ENCODE measurements at places on chromosomes 3 and 15.

DNA sequence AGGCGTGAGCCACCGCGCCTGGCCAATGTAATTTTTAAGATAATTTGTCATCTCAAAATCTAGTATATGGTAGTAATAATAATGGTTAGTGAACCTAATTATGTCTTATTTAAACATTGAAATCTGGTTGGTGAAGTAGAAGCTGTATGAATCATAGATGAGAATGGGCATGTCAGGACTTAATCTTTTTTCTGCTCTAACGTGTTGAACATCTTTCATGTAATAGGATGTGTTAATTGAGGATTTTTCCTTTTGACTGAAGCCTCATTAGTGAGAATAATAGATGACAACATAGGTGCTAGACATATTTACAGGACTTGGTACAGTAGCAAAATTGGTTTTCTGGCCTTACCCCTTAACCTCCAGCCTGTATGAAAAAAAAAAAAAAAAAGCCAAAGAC, 835.6 kb downstream of the IGSF11 start:
- DNase-seq: no peak

GRCh38 chr15:76209523-76209922, 101.7 kb downstream of the ETFA start:
- no peak for DNase-seq

DNA sequence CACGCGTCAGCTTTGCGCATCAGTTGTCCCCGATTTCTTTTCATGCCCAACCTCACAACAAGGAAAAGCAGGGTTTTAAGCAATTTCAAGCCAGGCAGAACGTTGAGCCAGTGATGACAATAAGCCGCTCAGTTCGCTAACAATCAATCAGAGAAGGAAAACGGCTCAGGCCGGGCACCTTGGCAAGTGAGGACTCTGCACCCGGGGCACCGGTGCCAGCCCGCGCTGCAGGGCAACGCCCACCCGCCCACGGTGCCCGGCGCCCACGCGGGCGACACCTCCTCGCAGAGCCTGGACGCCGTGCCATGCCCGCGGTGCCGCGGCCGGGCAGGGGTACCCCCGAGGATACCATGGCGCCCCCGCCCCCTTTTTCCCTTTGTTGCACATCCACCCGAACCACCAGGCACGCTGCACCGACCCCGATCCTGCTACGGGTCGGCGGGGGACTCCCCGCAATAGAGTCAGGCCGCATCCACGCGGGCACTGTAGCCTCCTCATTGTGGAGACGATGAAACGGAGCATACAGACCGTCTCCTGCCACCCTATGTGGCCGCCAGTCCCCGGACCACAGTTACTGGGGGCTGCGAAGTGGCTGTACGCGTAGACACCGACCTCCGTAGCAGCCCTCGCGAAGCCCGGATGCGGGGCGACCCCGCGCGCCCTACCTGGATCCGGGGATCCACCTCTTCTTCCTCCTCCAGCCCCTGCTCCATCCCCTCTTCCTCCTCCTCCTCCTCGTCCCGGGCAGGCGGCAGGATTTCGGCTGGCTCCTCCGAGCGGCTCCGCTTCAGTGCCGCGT, 581 bp downstream of the SH3BP5 start:
- no peak for DNase-seq

- DNase-seq: no peak
Measured at GRCh38 chr3:122893282-122893681, 98.4 kb downstream of the SLC49A4 start.

GRCh38 chr15:31391687-31392671, 65.3 kb downstream of the KLF13 start:
- no peak for DNase-seq

DNA sequence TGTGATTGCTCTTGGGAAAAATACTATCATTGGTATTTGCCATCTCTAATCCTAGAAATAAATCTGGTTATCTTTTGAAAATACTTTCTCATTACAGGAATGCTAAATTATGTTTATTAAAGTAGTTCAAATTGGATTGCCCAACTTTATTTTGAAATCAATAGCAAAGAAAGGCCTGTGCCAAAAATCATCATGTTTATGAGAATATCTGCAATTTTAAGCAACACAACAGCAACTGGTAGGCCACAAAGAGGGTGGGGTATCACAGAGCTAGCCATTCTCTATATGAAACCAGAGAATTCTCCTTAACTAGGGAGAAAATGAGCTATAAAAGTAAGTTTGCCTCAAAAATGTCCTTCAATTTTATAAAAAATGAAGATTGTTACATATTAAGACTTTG, 11.9 kb upstream of the TM4SF19 start:
- no peak for DNase-seq

GRCh38 chr15:90004671-90005070, 3.5 kb downstream of the ZNF710 start:
- peak; percentile 92 for DNase-seq

DNA sequence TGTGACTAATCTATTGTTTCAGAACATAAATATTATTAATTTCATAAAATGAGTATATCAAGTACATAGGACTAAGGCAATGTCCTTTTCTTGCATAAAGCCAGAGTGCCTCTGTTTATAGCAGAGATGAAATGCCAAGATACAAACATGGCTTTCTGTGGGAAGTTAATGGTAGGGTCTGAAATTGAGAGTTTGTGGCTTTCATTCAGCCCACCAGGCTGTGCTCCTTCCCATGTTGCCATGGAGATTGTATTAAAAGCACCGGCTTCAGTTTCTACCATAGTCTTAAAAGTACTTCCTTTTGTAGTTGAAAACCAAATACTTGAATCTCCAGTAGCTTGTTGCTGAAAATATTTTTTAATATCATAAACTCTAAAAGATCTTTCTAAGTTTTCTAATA, 114.0 kb downstream of the LRRC28 start:
- no peak for DNase-seq

DNA sequence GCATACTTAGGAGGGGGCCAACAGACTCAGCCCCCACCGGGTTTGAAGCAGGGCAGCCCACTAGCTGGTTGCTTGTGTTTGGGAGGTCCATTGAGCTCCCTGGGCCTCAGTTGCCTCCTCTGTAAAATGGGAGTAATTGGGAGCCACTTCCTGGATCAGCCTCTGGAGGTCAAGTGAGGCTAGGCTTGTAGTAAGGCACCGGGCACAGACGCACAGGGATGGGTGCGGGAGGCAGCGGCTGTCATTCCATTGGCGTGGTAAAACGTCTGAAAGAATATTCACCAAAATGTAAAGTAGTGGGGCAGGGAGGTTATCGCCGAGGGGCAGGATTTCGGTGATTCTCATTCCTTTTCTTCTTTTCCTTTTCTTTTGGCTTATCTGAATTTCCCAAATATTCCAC, 64.6 kb downstream of the TLE3 start:
- no peak for DNase-seq

- no peak for DNase-seq
Measured at GRCh38 chr3:23671851-23672589, 133.7 kb upstream of the UBE2E1 start.

GRCh38 chr15:64134345-64134829, 17.1 kb upstream of the SNX22 start:
- DNase-seq: no peak

GRCh38 chr15:29529043-29529442, 259.4 kb upstream of the NSMCE3 start:
- no peak for DNase-seq

DNA sequence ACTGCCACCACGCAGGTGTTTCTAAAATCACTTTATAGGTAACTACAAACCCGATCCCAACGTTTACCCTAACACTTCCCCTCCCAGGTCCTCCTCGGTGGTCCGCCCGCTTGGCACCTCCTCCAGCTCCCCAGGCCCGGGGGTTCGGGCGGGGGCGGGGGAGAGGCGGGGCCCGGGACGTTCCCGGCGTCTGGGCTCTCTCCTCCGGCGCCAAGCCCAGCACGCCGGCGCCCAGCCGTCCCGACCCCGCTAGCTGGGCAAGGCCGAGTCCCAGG, 562 bp downstream of the CGGBP1 start:
- no peak for DNase-seq

DNA sequence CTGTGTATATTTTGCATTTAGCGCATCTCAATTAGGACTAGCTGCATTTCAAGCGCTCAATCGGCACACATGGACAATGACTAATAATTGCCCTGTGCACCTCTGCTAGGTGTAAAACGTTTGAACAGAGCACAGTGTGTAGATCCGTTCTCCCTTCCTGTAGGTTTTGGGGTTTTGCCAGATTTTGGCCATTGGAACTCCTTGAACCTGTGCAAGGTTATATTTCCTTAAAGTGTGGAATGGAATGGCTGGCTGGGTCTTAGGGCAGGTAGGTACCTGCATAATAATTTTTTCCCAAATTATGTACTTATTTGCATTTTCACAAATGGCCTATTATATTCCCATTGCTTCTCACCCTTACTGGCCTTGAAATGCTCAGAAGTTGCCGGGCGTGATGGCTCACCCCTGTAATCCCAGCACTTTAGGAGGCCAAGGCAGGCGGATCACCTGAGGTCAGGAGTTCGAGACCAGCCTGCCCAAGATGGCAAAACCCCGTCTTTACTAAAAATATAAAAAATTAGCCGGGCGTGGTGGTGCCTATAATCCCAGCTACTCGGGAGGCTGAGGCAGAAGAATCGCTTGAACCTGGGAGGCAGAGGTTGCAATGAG, 777 bp downstream of the RNU5B-1 start:
- no peak for DNase-seq

GRCh38 chr15:84010246-84010645, 225.3 kb upstream of the GOLGA6L4 start:
- no peak for DNase-seq

DNA sequence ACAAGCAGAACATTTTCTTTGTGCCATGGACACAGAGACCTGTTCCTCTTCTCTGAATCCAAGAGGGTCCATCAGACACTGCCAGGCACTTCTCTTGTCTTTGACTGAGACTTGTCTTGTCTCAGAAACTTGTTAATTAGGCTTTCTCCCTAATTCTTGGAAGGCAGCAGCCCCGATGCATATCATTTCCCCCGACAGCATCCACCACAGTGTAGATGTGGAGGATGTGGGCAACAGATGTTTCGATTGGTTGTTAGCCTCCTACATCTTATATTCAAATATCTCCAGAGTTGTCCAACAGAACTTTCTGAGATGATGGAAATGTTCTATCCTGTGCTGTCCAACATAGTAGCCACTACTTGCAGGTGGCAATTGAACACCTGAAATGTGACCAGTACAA, 15.5 kb downstream of the GASK1A start:
- no peak for DNase-seq

GRCh38 chr15:67076147-67076843, 10.9 kb downstream of the SMAD3 start:
- peak; percentile 95 for DNase-seq

DNA sequence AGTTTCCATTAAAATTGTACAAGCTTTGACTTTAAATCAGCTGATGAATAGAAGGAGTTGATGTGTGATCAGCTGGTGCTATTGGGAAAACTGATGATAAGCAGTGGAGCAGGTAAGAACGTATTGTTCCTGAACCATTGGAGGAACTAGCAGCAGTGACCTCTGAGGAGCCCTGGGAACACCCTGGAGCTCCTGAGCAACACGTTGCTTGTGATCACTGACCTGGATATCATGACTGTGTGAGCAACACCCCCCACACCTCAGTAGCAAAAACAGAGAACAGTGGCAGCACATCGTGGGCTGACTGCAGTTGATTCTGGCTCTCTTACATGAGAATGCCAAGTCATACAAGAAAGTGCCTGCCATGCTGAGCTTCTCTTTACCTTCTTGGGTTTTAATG, 72.9 kb downstream of the BLM start:
- no peak for DNase-seq

- no peak for DNase-seq
Measured at GRCh38 chr3:102378216-102378615, 56.6 kb upstream of the ZPLD1 start.

DNA sequence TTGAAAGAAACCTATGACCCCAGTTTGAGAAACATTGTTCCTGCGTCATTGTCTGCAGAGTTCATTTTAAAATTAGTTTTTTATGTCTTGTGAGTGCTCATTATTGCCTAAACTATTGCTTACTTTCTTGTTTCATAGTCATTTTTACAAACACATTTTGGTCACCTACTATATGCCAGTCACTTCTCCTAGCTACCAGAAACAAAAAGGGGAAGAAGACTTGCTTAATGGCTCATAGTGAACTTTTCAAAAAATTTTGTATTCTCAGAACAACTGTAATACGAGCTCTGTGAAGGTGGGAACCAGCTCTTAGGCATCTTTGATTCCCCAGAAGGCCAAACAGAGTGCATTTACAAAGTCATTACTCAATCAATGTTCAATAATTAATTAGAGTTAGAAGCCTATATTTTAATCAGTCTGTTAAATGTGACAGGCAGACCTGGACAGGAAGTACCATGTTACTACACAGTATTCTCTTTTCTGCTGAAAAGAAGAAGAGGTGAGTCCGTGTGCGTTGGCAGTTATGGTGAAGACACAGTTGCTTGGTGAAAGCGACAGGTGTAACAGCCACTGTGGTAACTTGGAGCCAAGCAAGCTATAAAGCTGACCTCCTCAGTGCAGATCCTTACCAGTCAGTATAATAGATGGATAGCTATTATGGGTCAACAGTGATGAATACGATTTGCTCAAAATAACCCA, 46.6 kb downstream of the DPPA2 start:
- no peak for DNase-seq

DNA sequence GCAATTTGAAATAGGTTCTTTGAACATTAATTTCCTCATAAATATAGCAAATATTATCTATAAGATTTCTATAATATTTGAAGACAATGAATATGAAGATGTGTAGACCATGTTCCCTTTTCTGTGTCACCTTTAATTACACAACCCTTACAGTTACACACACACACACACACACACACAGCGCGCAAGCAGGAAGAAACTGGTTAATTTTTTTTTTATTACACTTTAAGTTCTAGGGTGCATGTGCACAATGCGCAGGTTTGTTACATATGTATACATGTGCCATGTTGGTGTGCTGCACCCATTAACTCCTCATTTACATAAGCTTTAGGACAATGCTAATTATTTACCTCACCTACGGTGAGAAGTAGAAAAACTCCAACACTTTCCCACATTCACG, 122.9 kb downstream of the TPRG1 start:
- no peak for DNase-seq

DNA sequence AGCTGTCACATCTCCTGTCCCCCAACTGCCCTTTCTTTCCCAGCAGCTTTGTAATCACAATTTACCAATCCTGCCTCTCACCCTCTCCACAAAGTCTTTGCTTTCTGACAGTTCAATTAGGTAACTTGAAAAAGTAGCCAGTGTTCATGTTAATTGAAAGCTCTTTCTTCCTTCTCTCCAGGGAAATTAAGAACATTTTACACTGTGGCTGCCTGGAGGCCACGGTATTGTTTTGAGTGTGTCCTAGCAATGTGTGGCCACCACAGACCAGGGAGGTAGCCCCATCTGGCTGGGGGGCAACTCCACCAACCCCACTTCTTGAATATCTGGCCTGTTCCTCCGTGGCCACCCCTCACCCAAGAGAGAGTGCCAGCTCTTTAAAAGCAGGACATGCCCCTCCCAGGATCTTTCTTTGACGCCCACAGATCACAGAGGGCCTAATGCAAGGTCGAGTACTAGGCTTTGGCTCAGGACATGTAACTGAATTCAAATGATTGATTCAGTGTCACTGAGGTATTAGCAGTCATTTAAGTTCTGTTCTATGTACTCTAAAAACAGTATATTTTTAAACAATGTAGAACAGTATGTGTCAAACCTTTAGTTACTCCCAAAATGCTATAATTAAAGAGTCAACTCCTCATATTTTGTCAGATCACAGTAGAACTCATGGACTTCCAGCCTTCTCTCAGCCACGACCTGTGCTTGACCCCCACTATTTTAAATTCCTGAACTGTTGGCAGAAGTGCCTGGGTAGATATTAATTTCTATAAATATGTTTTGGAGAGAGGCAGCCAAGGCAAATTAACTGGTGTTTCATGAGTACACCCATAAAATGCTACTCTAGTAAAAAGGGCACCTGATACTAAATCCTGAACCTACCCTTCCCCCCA, 164.5 kb downstream of the TNIK start:
- no peak for DNase-seq
